ENCODE measurements at places on chromosomes 16 and 17.

GRCh38 chr16:48366165-48367093 lies 18.8 kb downstream of the SIAH1 start:
- no peak for DNase-seq

DNA sequence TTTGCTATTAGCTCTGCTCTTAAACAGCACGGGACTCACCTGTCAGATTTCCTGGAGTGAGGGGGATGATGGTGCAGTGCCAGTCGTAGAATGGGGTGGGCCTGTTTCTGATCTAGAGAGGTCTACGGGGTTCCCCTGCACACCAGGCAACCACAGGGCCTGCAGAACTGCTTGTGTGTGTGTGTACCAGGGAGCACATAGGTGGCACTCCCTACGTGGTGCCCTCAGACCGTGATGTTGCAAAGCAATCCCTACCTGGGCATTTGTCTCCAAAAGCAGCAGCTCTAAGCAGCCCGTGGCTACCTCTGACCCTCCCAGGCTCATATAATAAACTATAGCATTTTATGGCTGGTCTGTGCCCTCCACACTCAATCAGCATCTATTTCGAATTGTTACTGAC lies 38.5 kb downstream of the MPRIP start:
- DNase-seq, result no peak

DNA sequence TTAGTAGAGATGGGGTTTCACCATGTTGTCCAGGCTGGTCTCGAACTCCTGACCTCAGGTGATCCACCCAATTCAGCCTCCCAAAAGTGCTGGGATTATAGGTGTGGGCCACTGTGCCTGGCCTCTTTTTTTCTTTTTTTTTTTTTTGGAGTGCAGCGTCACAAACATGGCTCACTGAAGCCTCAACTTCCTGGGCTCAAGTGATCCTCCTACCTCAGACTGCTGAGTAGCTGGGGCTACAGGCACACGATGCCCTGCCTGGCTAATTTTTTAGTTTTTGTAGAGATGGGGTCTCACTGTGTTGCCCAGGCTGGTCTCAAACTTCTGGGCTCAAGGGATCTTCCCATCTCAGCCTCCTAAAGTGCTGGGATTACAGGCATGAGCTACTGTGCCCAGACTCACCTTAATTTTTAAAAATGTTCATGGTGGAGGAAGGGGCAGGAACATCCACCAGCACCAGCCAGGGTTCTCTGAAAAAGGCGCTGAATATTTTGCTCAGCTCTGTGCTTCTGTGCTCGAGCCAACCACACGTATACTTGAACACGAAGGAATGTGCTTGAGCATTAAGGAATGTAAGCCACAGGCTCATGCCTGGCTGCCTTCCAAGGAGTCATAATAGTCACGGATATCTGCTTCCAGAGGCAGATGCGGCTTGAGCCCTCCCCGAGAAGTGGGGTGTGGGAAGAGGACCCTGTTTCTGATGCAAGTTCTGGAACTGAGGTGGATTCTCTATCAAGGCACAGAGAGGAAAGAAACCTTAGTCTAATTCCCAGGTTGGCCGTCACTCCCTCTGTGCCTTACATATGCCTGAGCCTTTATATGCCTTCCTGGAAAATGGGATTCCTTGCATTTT lies 65.5 kb upstream of the CREBBP start:
- no peak for DNase-seq

GRCh38 chr16:24838554-24839266 lies 7.1 kb upstream of the SLC5A11 start:
- DNase-seq, result no peak

DNA sequence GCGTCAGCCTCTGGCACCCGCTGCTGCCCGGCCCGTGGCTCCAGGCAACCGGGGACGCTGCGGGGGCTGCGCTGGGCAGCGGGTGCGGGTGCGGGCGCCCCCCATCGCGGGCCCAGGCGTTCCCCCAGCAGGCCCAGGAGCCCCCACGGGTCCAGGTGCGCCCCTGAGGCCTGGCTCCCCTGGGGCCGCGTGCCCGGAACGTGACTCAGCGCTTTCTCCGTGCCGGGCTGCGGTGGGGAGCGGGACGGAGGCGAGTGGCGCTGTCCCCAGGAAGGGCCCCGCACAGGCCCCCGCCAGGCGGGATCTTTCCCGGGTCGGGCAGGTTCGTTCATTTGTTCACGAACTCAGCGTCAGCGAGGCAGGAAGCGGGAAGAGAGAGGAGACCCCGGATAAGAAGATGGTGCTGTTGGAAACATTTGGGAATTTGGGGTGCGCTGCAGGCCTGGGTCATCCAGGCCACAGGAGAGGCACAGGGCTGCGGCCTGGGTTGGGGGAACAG lies 18.4 kb upstream of the EXOC7 start:
- no peak for DNase-seq

DNA sequence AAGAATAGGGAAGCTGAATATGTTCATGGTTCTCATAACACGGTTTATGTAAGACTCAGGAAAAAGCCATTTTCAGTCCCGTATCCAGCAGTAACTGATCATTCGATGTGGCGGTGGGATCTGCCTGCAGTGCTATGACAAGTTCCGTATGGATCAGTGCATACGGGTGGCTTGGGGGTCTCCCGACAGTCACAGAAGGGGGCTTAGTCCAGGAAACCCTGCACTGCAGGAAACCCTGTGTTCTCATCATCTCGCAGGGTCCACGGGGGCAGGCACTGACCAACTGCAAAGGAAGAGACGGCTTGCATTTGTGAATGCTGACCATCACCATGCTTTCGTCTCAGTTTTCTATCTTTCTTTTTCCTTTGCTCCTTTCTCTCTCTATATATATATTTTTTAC lies 7.7 kb downstream of the MTHFSD start:
- DNase-seq, result no peak

GRCh38 chr17:50052241-50052796 lies 3.6 kb upstream of the ITGA3 start:
- DNase-seq, result no peak

DNA sequence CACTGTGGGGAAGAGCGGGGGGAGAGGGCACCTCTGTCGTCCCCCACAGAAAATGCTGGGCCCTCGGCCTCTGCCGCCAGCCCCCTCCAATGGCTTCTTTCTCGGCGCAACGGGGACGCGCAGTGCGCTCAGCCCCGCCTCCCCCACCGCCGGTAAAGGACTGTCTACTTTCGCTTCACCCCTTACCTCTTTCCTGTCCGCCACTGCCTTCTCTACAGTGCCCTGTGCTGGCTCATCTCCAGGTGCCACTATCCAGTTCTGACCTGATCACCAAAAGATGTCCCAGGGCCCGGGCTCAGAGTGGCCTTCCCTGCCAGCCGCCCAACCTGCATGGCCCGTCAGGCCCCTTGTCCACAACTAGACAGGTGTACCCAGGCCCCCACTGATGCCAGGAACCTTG lies 7.3 kb downstream of the ENDOV start:
- DNase-seq, result no peak

DNA sequence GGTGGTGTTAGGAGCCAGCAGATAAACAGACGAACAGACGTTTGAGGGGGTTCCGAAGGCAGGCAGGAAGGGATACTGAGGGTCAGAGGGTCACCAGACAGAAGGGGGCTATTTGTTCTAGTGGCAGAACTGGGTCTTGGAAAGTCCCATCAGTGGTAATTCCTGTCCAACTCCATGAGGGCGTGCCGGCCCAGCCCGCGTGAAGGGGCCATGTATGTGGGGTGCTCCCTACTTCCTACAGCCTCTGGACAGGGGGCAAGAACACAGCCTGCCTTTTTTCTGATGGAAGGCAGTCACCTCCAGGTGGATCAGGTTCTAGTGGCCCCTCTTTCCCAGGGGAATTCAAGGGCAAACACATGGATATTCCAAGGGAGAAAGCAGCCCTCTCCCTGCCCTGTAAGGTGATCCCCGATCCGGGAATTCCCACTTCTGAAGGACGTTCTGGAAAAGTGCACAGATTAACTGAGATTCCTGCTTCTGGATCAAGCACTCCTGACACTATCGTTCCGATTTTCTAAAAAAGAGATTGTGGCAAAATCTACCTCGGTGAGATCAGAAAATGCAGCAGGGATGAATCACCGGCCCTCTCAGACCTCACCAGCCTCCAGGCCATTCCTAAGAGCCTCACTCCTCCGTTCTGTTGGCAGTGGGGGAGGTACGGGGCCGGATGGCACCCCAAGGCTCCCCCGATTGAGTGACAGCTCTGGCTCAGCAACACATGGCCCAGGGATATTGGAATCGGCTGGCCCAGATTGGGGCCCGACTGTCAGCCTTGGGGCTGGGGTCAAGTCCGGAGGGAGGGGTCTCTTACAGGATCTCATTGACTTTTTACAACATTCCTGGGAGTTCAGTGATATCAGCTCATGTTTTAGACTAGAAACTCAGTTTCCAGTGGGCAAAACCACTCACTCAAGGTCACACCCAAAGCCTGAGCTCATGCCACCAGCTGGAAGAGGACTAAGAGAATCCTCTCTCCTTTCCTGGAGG lies 12.4 kb downstream of the STX1B start:
- no peak for DNase-seq

DNA sequence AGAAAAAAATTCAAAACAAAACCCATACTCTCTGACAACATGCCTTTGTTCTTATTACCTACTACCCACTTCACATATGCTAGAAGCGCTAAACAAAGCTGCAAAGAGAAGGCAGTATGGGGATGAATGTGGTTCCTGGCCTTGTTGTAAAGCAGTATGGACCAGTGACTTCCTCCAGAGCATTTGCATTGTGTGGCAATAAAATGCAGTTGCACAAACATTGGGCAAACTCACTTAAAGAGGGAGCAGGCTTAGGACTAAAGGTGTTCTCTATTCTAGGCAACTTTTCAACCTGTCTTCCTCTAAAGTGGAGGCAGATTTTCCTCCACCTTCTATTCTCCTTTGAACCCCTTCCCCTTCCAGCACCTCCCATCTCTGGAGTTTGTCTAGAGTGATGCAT lies 17.1 kb downstream of the TMIGD1 start:
- DNase-seq, result no peak

DNA sequence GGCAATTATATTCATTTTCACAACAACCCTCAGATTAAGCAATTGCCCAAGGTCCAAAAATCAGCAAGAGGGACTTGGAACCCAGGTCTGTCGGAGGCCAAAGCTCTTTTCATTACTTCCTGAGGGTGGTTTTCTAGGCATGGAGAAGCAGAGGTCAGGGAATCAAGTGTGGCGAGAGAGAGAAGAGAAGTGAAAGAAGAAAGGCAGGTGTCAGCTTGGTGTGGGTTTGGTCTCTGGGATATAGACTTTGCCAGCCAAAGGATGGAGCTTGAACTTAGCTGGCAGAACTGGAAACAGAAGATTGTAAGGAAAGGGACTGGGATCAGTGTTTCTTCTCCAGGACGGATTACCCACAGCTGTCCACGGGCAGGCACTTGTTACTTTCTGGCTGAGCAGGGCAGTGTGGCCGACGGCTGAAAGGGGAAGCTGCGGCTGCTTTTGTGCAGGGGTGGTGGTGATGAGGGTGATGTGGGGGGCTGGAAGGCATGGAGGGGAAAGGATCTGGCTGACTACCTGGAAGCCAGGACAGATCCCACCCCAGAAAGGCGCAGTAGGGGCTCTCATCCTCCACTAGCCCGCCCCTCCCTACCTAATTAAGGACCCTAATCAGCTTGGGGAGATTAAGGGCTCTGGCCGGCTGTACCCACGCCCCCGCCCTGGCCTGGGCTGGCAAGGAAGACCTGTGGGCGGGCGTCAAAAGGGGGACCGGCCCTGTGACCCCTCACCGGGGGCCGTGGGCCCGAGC lies at the start of gene GUCY2D:
TSS of gene GUCY2D (plus strand) at position 640 of the 745 bp plus-strand sequence. CDS start 433 bp downstream, outside the sequence.
- no peak for DNase-seq

DNA sequence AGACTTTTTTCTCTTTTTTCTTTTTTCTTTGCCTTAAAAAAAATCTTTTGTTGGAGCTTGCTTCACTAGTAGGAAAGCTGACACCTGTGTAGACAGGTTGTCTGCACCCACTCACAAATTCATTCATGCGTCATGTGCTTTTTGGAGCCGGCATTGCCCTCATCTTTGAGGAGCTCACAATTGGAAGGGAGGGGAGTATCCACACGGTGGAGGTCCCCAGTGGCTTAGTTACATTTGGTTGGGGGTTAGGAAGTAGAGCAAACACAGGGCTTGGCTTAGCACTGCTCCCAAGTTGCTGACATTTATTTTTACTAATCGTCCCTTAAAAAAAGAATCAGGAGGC lies 18.7 kb upstream of the MEIOB start:
- no peak for DNase-seq

DNA sequence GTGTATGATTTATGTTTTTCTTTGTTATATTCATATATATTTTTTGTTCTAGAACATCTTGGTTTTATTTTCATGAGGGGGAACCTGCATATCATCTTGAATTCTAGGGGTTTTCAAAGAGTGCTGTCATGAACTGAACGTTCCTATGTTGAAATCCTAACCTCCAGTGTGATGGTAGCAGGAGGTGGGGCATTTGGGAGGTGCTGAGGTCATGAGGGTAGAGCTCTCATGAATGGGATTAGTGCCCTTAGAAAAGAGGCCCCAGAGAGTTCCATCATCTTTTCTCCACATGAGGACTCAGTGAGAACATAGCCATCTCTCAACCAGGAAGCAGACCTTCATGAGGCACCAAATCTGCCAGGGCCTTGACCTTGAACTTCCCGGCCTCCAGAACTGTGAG lies 34.6 kb upstream of the CCDC182 start:
- DNase-seq, result no peak

DNA sequence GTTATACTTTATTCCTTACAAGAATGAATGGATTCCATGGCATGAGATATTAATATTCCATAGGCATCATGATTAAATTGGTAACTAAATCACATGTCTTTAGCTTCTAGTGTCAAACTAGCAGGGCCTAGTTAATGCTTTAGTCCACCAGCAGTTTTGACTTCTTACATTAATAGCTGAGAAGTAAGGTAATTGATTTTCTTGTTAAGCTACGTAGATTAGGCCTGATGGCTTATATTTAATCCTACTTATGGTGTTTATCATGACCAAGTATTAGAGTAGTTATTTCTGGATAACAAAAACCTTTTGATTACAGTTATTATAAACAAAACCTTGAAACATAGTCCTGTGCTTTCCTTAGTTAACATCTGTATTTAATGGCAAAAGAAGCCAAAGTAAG lies 184.5 kb downstream of the TANC2 start:
- no peak for DNase-seq

- no peak for DNase-seq
Observed at GRCh38 chr17:66839616-66840015, 4.7 kb downstream of the CACNG5 start.

DNA sequence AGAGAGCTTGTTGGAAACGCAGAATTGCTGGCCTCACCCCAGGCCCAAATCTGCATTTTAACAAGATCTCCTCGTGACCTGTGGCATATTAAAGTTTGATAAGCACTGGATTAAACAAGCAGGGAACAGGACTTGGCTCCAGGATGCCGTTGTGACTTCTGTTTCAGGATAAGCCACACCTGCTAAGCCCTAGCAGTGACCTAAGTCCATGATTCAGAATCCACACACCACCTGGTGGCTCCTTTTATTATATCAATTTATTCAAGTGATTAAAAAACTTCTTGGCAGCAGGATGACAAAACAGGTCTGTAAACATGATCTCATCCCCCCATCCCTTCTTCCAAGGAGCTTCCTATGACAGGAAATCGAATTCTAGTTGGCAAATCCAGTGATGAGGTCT lies 9.1 kb downstream of the NAGPA start:
- no peak for DNase-seq

- DNase-seq, result no peak
Observed at GRCh38 chr17:50638606-50638965, 3.9 kb downstream of the ABCC3 start.

Measured in activated T-cell treated with anti-CD3 and anti-CD28 coated beads for 48 hours (primary cell).